ENCODE measurements at places on chromosomes 1 and 21. TPM values are rescaled to one million over a fixed set of nuclear protein-coding genes. Genes with fewer than 3 reads are reported as not detected.

DNA sequence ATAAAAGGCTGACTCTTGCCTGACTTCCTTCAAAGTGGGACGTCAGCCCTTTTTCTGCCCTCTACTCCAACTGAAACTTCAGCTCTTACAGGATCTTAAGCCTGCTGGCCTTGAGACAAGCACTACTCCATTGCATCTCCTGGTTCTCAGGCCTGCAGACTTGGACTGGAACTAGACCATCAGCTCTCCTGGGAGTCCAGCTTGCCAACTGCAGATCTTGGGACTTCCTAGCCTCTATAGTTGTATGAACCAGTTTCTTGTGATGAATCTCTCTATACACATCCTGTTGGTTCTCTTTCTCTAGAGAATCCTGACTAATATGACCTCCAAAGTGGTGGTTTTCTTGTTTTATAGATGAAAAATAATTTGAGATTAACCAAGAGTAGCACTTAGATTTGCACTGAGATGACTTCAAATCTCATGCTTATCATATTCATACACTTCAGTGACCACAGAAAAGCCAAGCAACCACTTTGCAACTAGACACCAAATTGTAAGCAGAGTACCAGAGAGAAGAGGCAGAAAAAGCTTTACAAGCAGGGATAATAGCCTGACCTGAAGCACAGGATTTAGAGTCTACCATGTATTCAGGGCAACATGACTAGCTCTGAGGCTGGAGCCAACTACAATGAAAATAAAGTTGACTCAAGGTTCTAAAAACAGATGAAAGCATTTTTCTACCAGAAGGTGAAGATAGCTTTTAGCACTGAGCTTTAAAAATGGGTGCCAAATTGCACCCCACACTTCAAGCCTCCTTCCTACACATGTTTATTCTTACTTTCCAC is 661.3 kb upstream of the USP24 start:
- peak; percentile 29 for DNase-seq

MEX3A gene
- 0.15 TPM for total RNA-seq

AMY1B gene
- not detected for total RNA-seq

USP1 gene
- 15.2 TPM for total RNA-seq

- no peak for DNase-seq
These were observed 167.9 kb downstream of the ADSS2 start for GRCh38 chr1:244283772-244284171.

DNA sequence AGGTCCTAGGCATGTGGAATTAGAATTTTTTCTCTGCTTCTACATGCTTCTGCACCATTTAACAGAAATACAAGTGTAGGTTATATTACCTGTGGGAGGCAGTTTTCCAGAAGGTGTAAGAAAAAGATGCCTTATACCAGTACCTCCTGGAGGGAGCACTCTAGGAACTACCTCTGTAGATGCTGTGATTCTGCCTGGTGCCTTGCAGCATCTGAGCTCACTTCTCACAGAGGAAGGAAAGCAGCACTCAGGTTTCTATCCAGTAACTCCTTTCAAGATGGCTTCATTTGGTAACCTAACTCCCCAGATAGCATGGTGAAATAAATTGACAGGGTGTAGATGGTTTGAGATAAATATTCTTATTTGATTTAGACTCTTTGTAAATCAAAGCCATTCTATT is 50.3 kb downstream of the GIPC2 start:
- DNase-seq, result no peak

TLCD4 gene
- 43.4 TPM for total RNA-seq

GRCh38 chr1:101239095-101240040 is 2.5 kb downstream of the S1PR1 start:
- DNase-seq, result peak; percentile 35

GRCh38 chr1:201098992-201099677 is 13.1 kb downstream of the CACNA1S start:
- DNase-seq, result no peak

DNA sequence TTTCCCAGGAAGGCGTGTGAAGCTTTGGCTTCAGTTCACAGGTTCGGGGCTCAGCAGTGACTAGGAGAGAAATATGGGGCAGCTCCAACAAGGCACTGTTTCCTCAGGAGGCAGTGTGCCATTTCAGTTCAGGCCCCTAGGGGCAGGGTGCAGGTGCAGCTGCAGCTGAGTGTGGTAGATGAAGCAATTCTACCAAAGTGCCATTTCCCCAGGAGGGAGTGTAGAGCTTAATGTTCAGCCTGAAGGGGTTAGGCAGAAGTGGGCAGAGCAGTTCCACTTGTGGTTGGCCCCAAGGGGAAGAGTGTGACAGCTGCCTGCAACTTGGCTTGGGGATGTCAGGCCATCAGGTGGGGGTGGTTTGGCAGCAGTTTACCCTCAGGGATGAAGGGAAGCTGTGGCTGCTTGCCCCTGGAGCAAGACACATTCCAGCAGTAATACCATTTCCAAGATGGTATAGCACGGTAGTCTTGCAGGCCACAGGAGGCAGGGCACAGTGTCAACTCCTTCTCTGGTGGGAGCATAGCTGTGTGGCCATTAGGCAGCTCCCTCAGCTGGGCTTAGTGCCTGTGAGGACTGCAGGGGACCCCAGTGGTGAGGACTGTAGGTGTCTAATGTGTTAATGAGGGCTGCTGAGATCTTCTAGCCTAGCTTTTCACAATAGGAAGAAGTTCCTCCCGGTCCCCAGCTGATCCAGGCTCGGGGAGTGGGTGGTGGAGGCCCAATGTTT is 34.7 kb downstream of the RGSL1 start:
- no peak for DNase-seq

DNA sequence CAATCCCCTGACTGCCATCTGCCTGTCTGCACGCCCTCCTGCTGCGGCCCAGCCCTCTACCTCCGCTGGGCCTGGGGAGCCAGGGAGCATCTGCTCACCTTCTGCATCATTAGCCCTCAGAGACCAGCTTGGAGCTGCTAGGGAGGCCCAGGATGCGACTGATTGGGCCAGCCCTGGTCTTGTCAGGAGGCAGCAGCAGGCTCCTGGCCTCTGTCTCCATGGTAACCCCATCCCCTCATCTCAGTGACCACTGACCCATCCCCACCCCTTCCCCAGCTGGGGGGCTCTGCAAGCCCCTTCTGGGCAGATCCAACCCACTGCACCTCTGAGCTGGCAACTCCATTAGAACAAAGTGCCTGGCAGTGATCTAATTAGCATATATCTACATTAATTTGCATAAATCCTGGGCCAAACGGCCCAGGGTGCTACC is 37.7 kb downstream of the NKAIN1 start:
- DNase-seq, result no peak
